GM23248 (cell line): ENCODE measurements at places on chromosomes 6 and 20. TPM values are rescaled to one million over a fixed set of nuclear protein-coding genes. Genes with fewer than 3 reads are reported as not detected.
A peak's percentile ranks its signal among the peaks of the same experiment; 100 is the strongest.

- H3K4me1 ChIP-seq, result no peaks in the 10 kb centered on the region
- H3K27me3 ChIP-seq, result no peaks in the 10 kb centered on the region
- no peaks in the 10 kb centered on the region for H3K36me3 ChIP-seq
- no peak overlapping the region for H3K27ac ChIP-seq
- DNase-seq, result no peak
- H3K4me3 ChIP-seq, result no peak overlapping the region
These were observed 29.2 kb upstream of the PKHD1 start for GRCh38 chr6:52116605-52116948.

- no peaks in the 10 kb centered on the region for H3K27me3 ChIP-seq
- H3K4me1 ChIP-seq, result no peaks in the 10 kb centered on the region
- H3K4me3 ChIP-seq, result no peak overlapping the region
- no peaks in the 10 kb centered on the region for H3K36me3 ChIP-seq
- no peak for DNase-seq
These were observed 396.5 kb downstream of the HDGFL1 start for GRCh38 chr6:22965889-22966288.

- no peak for DNase-seq
- H3K4me3 ChIP-seq, result no peak overlapping the region
- H3K36me3 ChIP-seq, result no peaks in the 10 kb centered on the region
- H3K4me1 ChIP-seq, result no peaks in the 10 kb centered on the region
- H3K27me3 ChIP-seq, result no peaks in the 10 kb centered on the region
- no peak overlapping the region for H3K27ac ChIP-seq
These were observed 133.7 kb downstream of the LCA5 start for GRCh38 chr6:79403563-79403962.

DNA sequence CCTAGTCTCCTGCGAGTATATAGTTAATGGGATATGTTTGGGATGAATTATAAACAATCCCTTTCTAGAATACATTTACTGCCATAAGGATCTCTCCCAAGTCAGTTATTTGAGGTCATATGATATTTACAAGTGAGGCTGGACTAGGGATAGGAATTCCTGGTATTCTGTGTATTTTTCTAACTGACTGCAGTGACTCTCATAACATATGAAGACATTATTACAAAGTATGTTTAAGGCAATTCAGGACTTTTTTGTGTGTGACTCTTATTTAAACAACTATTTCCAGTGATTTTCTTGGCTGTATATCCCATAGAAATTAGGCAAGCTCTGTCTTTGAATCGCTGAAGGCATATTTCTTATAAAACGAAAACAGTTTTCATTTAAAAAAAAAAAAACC lies 18.4 kb upstream of the TNFAIP3 start:
- no peak for DNase-seq
- no peaks in the 10 kb centered on the region for H3K36me3 ChIP-seq
- H3K4me1 ChIP-seq, result peaks cover 24% of the 10 kb centered on the region
- H3K27ac ChIP-seq, result no peak overlapping the region
- no peak overlapping the region for H3K4me3 ChIP-seq
- H3K27me3 ChIP-seq, result no peaks in the 10 kb centered on the region

C6orf52 gene
- not detected in 2 replicates for total RNA-seq

DNA sequence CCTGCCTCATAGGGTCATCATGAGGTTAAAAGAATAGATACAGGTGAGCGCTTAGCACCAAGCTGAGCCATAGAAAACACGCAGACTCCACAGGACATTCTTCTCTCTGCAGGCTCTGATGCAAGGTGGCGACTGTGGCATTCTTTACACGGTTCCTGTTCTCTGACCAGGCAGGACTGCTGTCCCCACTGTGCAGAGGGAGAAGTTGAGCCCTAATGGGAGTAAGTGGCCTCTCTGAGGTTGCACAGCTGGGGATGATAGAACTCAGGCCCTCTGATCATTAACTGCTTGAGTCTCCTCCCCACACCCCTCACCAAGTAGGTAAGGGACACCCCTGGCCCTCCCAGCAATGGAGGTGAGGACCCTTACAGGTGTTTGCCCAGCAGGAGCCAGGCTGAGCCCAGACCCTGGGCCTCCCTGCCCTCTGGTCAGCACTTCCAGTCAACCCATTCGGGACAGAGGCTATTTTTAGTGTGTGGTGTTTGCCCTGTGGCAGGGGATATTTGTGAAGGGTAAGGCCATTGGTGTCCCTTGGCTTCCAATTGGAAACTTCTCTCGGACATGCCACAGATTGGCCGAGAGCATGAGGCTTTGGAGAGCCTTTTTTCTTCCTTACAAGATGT lies 116.8 kb downstream of the VEGFA start:
- H3K4me3 ChIP-seq, result no peak overlapping the region
- no peaks in the 10 kb centered on the region for H3K27me3 ChIP-seq
- H3K36me3 ChIP-seq, result no peaks in the 10 kb centered on the region
- H3K4me1 ChIP-seq, result no peaks in the 10 kb centered on the region
- H3K27ac ChIP-seq, result no peak overlapping the region

GRCh38 chr6:35311390-35312075 lies 13.9 kb downstream of the DEF6 start:
- no peak overlapping the region for H3K4me3 ChIP-seq
- H3K27me3 ChIP-seq, result no peaks in the 10 kb centered on the region; the same call in 1 of the 2 replicates
- no peak overlapping the region for H3K27ac ChIP-seq
- no peak for DNase-seq
- H3K4me1 ChIP-seq, result no peaks in the 10 kb centered on the region
- H3K36me3 ChIP-seq, result no peaks in the 10 kb centered on the region

DNA sequence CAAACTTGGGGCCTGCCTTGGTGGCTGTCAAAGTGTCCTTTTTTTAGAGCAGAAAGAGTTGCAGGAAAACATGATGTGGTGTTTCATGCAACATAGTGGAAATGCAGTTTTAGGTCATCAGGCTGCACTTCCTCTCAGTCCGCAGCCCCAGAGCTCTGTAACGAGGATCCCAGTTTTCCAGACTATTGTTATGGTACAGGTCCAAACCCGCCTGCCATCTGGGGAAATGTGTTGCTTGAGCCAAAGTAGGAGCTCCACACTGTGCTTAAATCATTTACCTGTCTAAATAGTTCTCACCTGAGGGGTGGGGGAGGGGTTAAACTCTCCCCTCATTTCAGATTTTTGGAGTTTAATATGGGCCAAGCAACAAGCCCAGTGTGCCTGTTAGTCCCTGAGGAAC lies 59.8 kb downstream of the GOPC start:
- no peaks in the 10 kb centered on the region for H3K4me1 ChIP-seq
- H3K27me3 ChIP-seq, result no peaks in the 10 kb centered on the region
- H3K4me3 ChIP-seq, result no peak overlapping the region
- peaks cover 64% of the 10 kb centered on the region for H3K36me3 ChIP-seq
- H3K27ac ChIP-seq, result no peak overlapping the region

SULF2 gene
- 5.6 and 10.5 TPM in 2 replicates for total RNA-seq

PLCB4 gene
- 9.5 and 10.5 TPM in 2 replicates for total RNA-seq

GRCh38 chr6:169263836-169264608 lies 10.4 kb upstream of the THBS2 start:
- H3K27me3 ChIP-seq, result no peaks in the 10 kb centered on the region
- peak; percentile 78 for DNase-seq
- H3K27ac ChIP-seq, result no peak overlapping the region
- H3K4me1 ChIP-seq, result peaks cover 13% of the 10 kb centered on the region
- no peaks in the 10 kb centered on the region for H3K36me3 ChIP-seq
- no peak overlapping the region for H3K4me3 ChIP-seq

DNA sequence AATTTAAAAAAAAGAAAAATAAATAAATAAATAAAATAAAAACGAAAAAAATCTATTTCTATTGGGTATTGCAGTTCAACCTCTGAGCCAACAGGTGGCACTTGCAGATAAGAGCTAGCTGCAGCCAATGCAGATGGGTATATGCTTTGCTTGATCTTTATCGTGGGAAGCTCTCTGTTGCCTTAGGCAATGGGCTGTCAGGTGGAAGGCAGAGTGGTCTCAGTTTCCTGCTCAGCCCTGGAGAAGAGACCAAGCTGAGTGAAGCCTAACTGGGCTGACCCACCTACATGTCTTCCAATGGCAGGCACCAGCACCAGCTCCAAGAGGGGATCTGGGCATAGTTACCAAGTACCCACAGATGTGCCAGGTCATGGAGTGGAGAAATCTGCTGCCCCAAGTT lies 95.0 kb downstream of the AK9 start:
- no peaks in the 10 kb centered on the region for H3K36me3 ChIP-seq
- no peak overlapping the region for H3K4me3 ChIP-seq
- no peaks in the 10 kb centered on the region for H3K4me1 ChIP-seq
- DNase-seq, result peak; percentile 61

- peak overlapping the region; percentile 70 for H3K27ac ChIP-seq
- H3K4me3 ChIP-seq, result peak overlapping the region; percentile 64
- H3K36me3 ChIP-seq, result no peaks in the 10 kb centered on the region
- DNase-seq, result peak; percentile 98
These were observed 74.9 kb upstream of the CLDN20 start for GRCh38 chr6:155188707-155189496.

DNA sequence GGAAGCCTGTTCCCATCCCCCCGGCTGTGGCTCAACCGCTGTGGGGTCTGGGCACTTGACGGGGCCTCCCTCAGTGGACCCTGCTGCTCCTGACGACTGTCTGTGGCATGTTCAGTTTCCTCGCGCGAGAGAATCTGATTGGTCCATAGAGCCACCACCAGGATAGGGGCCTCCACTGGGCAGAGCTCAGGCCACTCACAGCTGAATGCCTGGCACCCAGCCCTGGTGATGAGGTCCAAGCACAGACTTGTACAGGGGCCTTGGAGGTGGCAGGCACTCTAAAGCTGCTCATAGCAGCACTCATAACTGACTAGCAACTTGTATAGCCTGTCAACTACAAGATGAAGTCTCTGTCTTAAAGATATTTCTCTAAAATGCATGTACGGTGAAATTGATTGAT lies 368.1 kb downstream of the NRN1 start:
- no peak overlapping the region for H3K27ac ChIP-seq
- no peak overlapping the region for H3K4me3 ChIP-seq
- H3K4me1 ChIP-seq, result no peaks in the 10 kb centered on the region
- H3K36me3 ChIP-seq, result no peaks in the 10 kb centered on the region

L3MBTL1 gene
- 0.22 and 1.3 TPM in 2 replicates for total RNA-seq

DOK5 gene
- total RNA-seq, result 10.8 and 11.8 TPM in 2 replicates

GRCh38 chr6:109897025-109897424 lies 81.1 kb upstream of the GPR6 start:
- no peak overlapping the region for H3K4me3 ChIP-seq
- no peaks in the 10 kb centered on the region for H3K4me1 ChIP-seq
- no peak overlapping the region for H3K27ac ChIP-seq
- DNase-seq, result no peak
- no peaks in the 10 kb centered on the region for H3K36me3 ChIP-seq
- no peaks in the 10 kb centered on the region for H3K27me3 ChIP-seq

IPCEF1 gene
- not detected in 2 replicates for total RNA-seq

VIP gene
- total RNA-seq, result 0.32 TPM in 1 of 2 replicates, not detected in the other

DNA sequence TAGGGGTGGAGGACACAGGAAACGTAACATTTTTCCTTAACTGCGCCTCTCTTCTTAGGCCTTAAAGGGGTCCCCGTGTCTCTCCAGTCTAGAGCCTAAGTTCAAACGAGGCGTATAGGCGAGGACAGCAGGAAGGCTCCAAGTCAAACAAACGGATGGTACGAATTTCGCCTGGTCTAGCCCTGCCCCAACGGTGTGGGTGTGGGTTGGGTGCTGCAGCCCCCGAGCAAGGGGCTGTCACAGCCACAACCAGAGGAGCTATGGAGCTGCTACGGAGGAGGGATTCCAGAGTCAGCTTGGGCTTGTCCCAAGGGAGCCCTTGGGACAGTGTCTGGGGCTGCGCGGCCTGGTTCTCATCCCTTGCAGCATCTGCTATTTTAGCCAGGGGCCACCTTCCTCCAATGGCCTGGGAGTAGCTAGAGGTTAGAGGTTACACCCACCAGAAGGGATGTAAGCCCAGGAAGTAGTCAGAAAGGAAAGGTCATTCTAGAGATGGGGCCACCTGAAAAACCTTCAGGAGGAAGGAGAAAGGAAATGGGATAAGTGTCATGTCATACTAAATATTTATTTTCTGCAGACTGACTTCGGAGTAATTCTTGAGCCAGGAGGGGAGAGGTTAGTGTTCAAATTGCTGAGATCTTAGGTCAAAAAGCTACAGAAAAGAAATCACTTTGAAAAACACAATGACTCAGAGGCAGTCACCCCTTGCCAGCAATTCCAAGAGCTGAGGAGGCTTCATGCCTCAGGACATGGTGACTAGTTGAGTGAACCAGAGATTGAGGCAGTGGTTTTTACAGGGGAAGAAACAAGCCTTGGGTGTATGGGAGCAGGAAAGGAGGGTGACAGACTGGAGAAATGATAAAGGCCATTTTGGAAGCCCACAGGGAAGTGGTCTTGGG lies 21.7 kb downstream of the VPS52 start:
- peaks cover 45% of the 10 kb centered on the region for H3K4me1 ChIP-seq
- peak overlapping the region; percentile 78 for H3K4me3 ChIP-seq
- H3K27ac ChIP-seq, result peak overlapping the region; percentile 98
- no peaks in the 10 kb centered on the region for H3K27me3 ChIP-seq

ZNF322 gene
- 16.3 and 16.6 TPM in 2 replicates for total RNA-seq

DNA sequence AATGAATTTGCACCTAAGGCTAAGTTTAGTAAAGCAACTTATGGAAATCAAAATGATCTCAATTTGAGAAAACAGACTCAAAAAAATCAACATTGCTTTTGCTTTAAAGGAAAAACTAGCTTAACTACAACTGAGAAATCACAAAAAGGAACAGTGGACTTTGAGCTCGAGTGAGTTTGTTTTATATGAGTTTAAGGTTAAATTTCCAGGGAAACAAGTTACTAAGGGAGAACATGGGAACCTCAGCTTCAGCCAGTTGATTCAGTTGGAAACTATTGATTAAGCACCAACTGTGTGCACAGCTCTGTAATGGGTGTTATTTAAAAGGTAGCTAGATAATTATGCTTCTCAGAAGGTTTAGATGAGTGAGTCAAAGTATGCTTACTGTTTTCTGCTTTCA lies 85.7 kb downstream of the TBC1D7 start:
- peaks cover 10% of the 10 kb centered on the region; the same call in 1 of the 2 replicates for H3K27me3 ChIP-seq
- H3K4me3 ChIP-seq, result no peak overlapping the region
- H3K36me3 ChIP-seq, result no peaks in the 10 kb centered on the region
- DNase-seq, result no peak
- H3K27ac ChIP-seq, result no peak overlapping the region

GRCh38 chr20:57403216-57403615 lies 12.0 kb downstream of the RBM38 start:
- no peak overlapping the region for H3K27ac ChIP-seq
- H3K36me3 ChIP-seq, result no peaks in the 10 kb centered on the region
- no peaks in the 10 kb centered on the region for H3K4me1 ChIP-seq
- H3K4me3 ChIP-seq, result no peak overlapping the region

PTCRA gene
- total RNA-seq, result not detected in 2 replicates

LRRN4 gene
- not detected in 2 replicates for total RNA-seq

GRCh38 chr6:35185302-35185681 lies 28.5 kb upstream of the SCUBE3 start:
- peaks cover 49% of the 10 kb centered on the region for H3K4me1 ChIP-seq
- H3K27me3 ChIP-seq, result no peaks in the 10 kb centered on the region
- peak; percentile 75 for DNase-seq
- H3K27ac ChIP-seq, result peak overlapping the region; percentile 41
- H3K4me3 ChIP-seq, result no peak overlapping the region

GPR6 gene
- not detected in 2 replicates for total RNA-seq

- peaks cover 16% of the 10 kb centered on the region; the same call in 1 of the 2 replicates for H3K4me1 ChIP-seq
- no peaks in the 10 kb centered on the region for H3K36me3 ChIP-seq
- no peak overlapping the region for H3K27ac ChIP-seq
- no peak overlapping the region for H3K4me3 ChIP-seq
These were observed 577 bp upstream of the C6orf141 start for GRCh38 chr6:49549691-49550491.

- H3K27me3 ChIP-seq, result no peaks in the 10 kb centered on the region
- H3K27ac ChIP-seq, result peak within 1 kb of the TSS; percentile 59
- peak; percentile 90 for DNase-seq
- peak within 1 kb of the TSS; percentile 93 for H3K4me3 ChIP-seq
- peaks cover 12% of the 10 kb centered on the region; the same call in 1 of the 2 replicates for H3K36me3 ChIP-seq
These were observed at the start of gene ATAT1 for GRCh38 chr6:30626484-30627366. Gene ATAT1, plus strand, starts transcription at chr6:30626874.

GRCh38 chr6:25263657-25264056 lies 15.5 kb upstream of the CARMIL1 start:
- H3K36me3 ChIP-seq, result no peaks in the 10 kb centered on the region
- no peak overlapping the region for H3K4me3 ChIP-seq
- H3K27me3 ChIP-seq, result no peaks in the 10 kb centered on the region
- H3K4me1 ChIP-seq, result peaks cover 24% of the 10 kb centered on the region
